ENCODE measurements at places on chromosomes 11 and 22. TPM values are rescaled to one million over a fixed set of nuclear protein-coding genes. Genes with fewer than 3 reads are reported as not detected.

The IL18 gene
- polyA plus RNA-seq: 1.5 TPM

The ZC3H12C gene
- 5.5 TPM for polyA plus RNA-seq

The LGR4 gene
- 12.5 TPM for polyA plus RNA-seq

The FGF19 gene
- not detected for polyA plus RNA-seq

DNA sequence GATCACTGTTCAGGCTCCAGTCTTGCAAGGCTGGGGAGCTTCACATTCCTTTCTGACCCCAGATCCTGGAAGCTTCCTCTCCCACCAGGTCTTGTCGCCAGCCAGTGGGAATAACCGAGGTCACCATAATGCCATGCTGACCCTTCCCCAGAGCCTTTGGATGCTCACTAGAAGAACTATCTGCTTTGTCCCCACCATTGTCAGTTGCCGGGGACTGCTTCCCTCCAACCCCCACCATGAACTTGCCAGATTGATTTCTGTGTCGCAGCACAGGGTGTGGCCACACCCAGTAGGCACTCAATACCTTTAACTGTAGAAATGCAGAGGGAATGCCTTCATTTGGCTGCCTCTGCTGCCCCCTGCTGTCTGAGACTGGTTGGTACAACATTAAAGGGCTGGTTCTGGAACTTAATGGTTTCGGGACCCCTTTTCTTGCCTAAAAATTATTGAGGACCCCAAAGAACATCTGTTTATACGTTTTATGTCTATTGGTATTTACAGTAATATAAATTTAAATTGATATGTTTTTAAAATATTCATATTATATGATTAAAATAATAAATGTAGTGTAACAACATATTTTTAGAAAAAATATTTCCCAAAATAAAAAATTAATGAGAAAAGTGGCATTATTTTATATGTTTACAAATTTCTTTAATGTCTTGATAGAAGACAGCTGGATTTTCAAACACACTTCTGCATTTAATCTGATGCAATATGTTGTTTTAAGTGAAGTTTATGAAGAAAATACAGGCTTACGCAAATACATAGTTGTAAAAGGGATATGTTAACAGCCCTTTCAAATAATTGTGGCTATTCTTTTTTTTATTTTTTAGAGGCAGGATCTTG, 6.7 kb upstream of the GDPD5 start:
- no peak for DNase-seq

GRCh38 chr22:22761606-22761962, 117.2 kb downstream of the GGTLC2 start:
- no peak for DNase-seq

DNA sequence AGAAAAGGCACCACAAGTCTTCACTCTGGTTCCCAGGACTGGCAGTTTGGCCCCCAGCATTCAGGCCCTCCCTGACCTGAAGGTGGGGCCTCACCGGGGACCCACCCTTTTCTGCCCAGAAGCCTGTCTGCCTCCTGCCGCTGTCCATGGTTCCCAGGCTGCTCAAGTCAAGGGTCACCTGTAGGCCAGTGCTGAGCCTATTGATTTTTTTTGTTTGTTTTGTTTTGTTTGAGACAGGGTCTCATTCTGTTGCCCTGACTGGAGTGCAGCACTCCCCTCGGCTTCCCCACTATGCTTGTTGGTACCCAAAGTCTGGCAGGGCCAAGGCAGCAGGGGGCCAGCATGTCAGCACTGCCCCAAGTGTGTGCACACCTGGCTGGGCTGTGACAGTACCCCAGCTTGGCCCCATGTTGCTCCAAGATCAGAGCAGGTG, 11.0 kb upstream of the MED17 start:
- no peak for DNase-seq

DNA sequence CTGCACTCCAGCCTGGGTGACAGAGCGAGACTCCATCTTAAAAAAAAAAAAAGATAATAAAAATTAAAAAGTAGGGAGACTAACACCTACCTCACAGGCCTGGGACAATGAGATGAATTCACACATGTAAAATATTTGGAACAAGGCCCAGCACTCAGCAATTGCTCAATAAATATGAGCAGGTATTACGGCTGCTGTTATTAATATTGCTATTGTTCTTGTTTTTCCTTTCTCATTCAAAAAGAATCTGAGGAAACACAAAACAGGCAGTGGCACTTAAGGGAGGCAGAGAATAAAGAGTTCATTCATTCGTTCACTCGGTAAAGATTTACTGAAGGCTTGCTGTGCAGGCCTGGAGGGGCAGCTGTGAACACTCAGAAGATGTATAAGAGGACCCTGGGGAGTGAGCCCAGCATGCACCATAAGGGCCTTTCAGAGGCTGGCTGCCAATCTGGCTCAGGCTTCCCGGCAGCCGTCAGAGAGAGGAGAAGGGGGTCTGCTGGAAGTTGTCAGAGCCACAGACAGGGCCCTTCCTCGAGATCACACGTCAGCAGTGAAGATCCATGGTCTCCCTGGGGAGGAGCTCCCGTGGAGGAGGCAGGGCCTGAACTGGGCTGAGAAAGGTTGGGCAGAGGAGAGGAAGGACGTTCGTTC, 51.6 kb upstream of the TCF20 start:
- DNase-seq: no peak

DNA sequence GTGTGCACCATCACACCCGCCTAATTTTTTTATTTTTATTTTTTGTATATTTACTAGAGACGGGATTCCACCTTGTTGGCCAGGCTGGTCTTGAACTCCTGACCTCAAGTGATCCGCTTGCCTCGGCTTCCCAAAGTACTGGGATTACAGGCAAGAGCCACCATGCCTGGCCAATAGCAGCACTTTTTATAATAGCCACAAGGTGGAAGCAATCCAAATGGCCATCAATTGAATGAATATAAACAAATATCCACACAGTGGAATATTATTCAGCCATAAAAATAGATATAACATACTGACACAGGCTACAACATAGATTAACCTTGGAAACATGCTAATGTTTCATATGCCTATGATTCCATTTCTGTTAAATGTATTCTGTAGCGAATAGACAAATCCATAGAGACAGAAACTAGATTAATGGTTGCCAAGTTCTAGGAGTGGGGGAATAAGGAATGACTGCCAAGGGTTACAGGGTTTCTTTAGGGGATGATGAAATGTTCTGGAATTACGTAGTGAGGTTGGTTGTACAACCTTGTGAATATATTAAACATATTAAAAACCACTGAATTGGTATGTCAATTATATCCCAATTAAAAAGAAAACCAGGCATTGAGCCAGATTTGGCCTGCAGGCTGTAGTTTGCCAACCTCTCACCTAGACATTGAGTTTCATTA, 4.8 kb downstream of the VPS51 start:
- DNase-seq: no peak

DNA sequence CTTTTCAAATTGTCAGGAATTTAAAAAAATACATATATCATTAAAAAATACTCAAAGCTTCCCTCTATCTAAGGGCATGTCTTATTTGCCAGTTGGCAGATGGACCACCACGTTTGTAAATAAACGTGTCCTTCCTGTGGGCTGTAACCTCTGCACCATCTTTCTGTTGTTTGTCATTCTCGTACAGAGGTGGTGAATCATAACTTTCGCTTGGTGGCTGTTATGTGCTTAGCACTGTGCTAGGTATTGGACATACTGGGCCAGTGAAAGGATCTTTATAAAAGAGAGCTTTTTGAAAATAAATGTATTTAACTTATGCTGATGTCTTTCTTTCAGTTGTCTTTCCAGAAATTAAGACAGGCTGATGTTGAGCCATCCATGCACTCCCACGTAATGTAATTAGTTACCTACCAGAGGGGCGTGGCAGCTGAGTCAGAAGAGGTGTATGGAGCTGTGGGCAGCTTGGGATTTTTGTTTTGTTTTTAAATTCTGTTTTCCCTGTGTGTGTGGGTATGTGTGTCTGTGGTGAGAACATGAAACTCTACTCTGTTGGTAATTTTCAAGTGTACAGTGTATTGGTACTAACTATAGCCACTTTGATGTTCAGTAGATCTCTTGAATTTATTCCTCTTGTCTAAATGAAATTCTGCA, 62.7 kb downstream of the TECTA start:
- DNase-seq: no peak

DNA sequence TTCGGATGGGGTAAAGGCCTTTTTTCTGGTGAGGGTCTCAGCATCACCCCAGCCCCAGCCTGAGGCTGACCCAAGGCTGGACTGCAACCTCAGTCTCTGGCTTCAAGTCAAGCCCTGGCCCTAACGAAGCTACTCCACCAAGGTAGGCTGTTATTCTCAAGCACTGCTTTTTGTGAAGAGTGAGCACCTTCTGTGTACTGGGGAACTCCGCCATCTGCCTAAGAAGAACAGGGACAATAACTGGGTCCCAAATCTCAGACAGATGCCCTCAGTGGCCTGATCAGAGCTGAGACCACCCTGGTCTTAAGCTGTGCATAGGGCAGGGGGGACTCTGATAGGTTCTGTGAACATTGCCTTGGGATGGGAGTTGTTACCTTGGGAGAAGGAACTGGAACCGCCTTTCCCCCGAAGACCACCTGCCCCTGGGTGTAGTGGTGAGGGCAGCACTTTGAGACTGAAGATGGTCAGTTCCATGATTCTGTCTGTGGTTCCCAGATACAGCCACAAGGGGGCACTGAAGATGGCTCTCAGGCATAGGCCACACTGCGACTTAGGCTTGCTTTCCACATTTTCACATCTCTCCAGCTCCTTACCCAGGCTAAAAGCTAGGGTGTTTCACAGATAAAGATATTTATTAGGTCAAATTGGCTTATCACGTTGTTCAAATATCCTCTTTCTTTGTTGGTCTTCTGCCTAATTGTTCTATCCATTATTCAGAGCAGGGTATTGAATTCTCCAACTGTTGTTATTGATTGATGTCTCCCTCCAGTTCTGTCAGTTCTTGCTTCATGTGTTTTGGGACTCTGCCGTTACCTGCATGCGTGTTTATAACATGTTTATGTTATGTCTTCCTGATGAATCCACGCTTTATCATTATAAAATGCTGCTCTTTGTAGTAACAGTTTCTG, 11.8 kb upstream of the UVRAG start:
- no peak for DNase-seq

DNA sequence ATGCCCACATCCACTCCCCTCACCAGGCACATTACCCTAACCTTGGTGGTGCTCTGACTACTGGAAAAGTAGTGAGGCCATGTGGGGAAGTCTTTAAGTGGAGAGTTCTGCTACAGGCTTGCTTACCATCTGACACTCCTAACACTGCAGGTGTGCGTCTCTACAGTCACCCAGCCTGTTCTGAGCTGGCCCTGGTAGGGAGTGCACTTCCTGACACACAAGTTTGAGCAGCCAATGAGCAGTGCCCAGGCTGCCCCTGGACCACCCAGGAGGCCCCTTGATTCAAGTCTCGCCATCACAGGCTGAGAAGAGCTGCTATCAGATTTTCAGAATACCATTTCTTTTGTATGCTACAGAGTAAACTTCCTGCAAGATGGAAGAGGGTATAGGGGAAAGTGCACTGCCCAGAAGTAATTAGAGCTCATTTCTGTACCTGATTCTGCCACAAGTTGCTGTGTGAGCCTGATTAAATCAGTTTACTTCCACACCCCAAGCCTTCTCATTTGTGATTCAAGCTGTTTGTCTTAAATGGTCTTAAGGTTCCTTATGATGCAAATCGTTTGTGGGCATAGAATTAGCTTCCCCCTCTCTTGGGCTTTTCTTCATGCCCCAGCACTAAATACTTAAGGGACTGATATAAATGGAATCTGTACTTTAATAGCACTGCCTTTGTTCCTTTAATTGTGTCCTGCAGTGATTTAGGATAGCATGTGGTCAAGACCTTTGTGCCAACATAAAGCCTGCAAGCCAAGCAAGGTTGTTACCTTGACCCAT, 22.2 kb downstream of the OPCML start:
- DNase-seq: no peak

- DNase-seq: no peak
Observed at GRCh38 chr11:28815110-28815509, 706.9 kb downstream of the METTL15 start.

Data from BJ (cell line).